Upper lobe of right lung (tissue), 1 donor: ENCODE measurements at places on chromosomes 4 and X. TPM values are rescaled to one million over a fixed set of nuclear protein-coding genes. Genes with fewer than 3 reads are reported as not detected.

- no peak overlapping the region for H3K4me3 ChIP-seq
- no peak overlapping the region for H3K27ac ChIP-seq
- no peaks in the 10 kb centered on the region for H3K36me3 ChIP-seq
- peaks cover 10% of the 10 kb centered on the region for H3K4me1 ChIP-seq
Observed at GRCh38 chr4:13430834-13431568, 53.1 kb downstream of the RAB28 start.

DNA sequence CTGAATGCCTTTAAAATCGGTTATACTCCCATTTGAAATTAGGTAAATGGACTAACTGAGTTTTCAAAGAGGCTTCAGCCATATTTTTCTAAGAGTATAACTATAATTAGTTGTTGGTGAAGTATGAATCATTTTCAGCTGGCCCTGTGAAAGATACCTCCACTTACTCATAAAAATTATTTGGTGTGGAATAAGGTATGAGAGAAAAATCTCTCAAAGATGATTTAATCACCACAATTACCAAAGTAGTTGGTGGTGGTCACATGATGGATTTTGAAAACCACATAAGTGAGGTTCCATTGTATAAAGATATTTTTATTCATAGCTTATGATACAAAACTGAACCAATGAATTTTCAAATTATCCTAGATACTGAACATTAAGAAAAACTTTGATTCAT lies 9.0 kb upstream of the KLHL2 start:
- H3K27ac ChIP-seq, result no peak overlapping the region
- no peaks in the 10 kb centered on the region for H3K36me3 ChIP-seq
- H3K27me3 ChIP-seq, result no peaks in the 10 kb centered on the region
- no peaks in the 10 kb centered on the region for H3K4me1 ChIP-seq
- H3K4me3 ChIP-seq, result no peak overlapping the region

DNA sequence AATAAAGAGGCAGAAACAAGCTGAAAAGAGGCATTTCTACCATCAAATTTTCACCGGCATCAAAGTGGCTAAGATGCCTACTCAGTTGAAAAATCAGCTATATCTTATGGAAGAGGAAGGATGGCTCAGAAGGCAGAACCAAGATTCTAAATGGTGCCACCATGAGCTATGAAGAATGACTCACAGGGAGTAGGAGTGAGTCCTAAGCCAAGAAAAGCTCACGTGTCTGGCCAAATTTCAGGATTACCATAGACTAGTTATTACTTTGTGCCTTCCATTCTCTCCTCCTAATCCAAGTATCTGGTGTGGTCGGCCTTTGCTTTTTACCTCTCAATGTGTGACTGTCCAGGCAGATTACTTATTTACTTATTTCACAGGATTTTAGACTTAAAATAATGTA lies 54.8 kb downstream of the BMP3 start:
- H3K4me3 ChIP-seq, result no peak overlapping the region
- DNase-seq, result no peak
- H3K4me1 ChIP-seq, result no peaks in the 10 kb centered on the region
- H3K27me3 ChIP-seq, result no peaks in the 10 kb centered on the region
- H3K36me3 ChIP-seq, result no peaks in the 10 kb centered on the region

HSFX4 gene
- total RNA-seq, result not detected

LDOC1 gene
- 19.1 TPM for total RNA-seq

DNA sequence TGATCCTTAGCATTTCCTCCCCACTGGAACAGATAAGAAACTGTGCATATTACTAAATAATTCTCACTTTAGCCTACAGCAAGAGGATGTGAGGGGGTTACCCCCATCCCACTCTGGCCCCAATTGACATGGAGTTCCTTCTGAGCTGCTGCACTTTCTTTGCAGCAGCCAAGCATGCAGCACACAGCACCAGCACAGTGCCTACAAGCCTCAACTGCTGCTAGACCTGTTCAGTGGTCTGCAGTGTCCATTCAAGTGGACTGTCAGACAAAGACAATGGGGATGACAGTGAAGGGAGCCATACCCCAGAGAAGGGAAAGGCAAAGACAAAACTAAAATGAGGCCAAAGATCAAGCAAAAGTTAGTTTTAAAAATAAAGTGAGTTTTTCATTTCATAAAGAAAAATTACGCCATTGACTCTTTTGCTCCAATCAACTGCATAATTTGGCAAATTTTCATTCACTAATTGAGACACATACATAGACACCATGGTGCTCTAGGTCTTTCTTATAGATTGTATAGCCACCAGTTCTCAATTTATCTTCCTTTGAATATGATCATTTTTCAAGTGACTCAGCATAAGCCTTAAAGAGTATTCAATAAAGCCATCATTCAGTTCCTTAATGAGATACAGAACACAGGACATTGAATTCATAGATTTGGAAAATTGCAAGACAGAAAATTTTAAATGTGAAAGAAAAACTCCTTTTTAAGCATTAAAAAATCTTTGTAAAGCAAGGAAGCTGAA lies 410.6 kb downstream of the HNRNPD start:
- no peak for DNase-seq
- H3K27me3 ChIP-seq, result no peaks in the 10 kb centered on the region
- H3K4me3 ChIP-seq, result no peak overlapping the region
- H3K36me3 ChIP-seq, result no peaks in the 10 kb centered on the region
- H3K27ac ChIP-seq, result no peak overlapping the region

DNA sequence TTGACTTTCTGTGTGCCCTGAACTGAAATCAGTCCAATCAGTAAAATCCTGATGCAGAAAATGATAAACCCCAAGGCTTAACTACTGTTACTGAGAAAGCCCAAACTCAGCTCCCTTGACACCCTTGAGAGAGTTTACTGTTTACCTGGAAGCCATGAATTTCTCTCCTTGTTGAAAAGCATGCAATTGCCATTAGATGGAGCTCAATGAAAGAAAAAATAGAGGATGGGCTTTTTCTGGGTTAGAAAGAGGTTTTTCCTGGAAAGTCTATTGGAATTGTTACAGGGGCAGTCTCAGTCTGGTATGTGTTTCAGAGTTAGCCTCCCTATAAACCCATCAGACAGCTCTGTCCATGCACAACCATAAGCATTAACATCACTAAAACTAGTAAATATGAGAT lies 66.4 kb upstream of the C4orf54 start:
- H3K4me3 ChIP-seq, result no peak overlapping the region
- peaks cover 10% of the 10 kb centered on the region for H3K4me1 ChIP-seq
- no peak overlapping the region for H3K27ac ChIP-seq
- no peak for DNase-seq

DGKK gene
- 0.09 TPM for total RNA-seq

PRICKLE3 gene
- 16.4 TPM for total RNA-seq

DNA sequence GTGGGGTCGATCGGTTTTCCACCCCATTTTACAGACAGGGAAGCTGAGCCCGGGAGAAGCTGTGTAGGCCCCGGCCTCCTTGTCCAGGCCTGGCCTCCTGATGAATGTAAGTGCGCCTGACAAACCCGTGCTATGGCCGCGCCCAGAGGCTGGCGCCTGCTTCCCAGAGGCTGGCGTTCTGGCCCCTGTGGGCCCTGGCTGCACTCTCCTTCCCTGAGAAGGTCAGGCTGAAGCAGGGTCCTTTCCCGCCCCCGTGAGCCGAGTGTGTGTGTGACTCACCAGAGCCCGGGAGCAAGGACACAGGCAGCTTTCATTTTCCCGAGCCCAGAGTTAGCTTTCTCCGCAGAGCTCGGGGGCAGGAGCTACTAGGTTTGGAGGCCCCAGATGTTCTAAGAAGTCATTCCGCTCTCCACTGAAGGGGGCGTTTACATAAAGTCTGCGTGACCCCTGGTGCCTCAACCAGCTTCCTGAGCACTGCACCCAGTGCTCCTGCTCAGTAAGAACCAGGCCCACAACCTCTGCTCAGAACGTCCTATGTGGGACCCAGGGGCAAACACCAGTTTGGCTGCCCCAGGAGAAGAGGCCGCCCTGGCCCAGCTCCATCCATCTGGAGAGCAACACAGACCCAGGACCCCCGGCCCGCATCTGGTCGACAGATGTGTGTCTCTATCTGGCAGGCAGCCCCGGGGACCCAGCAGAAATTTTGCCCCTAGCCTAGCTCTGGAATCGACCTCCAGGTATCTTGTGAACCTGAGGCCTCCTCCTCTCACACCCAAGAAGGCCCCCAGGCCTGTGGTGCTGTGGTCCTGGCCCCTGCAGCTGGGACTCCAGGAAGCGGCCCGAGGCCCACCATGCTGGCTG lies 13.6 kb downstream of the UVSSA start:
- H3K36me3 ChIP-seq, result peaks cover 9% of the 10 kb centered on the region
- peaks cover 8% of the 10 kb centered on the region for H3K4me1 ChIP-seq
- no peaks in the 10 kb centered on the region for H3K27me3 ChIP-seq
- no peak for DNase-seq

GRCh38 chrX:135382260-135382659 lies 39.5 kb upstream of the SMIM10L2A start:
- no peaks in the 10 kb centered on the region for H3K36me3 ChIP-seq
- H3K27me3 ChIP-seq, result no peaks in the 10 kb centered on the region
- no peak overlapping the region for H3K27ac ChIP-seq

DNA sequence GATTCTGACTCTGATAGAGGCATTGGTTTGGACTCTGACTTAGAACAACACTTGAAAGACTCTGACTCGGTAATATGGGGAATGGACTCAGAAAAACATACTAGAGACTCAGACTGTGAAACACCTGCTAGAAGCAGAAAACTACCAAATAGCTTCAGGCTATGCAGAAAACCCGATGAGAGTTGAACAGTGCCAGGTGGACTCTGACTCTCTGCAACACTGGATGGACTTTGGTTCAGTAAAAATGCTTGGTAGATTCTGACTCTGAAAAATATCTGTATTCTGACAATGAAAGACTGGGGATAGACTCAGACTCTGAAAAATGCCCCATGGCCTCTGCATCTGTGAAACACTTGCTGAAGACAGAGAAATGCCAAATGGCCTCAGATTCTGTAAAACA lies 215.1 kb upstream of the HDX start:
- H3K4me1 ChIP-seq, result no peaks in the 10 kb centered on the region
- H3K27me3 ChIP-seq, result no peaks in the 10 kb centered on the region
- H3K4me3 ChIP-seq, result no peak overlapping the region
- no peak overlapping the region for H3K27ac ChIP-seq
- no peak for DNase-seq

DNA sequence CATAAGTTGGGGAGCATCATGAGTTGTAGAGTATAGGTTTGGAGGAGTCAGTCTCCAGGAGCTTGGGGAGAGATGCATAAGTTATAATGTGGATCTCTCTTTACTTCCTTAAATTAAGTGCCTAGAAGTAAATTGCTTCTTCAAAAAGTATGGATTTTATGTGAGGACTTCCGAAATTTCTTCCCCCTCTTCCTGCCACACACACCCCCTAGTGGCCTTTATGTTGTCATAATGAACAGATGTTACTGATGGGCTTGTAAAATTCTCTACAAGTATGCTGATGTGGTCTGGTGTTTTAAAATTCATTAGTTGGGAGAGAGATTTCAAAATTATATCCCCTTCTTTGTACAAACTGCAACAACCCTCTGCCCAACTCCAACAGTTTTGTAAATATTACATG lies 2.3 kb upstream of the METTL14 start:
- H3K27me3 ChIP-seq, result no peaks in the 10 kb centered on the region
- peaks cover 2% of the 10 kb centered on the region for H3K36me3 ChIP-seq
- peaks cover 14% of the 10 kb centered on the region for H3K4me1 ChIP-seq

GRCh38 chrX:39619182-39620009 lies 478.4 kb downstream of the BCOR start:
- H3K4me1 ChIP-seq, result no peaks in the 10 kb centered on the region
- DNase-seq, result no peak
- H3K27me3 ChIP-seq, result no peaks in the 10 kb centered on the region
